A549 treated with Mapracorat at 1 μM for 4 hours (cell line): ENCODE measurements at places on chromosomes 13 and 19. TPM values are rescaled to one million over a fixed set of nuclear protein-coding genes. Genes with fewer than 3 reads are reported as not detected.

UPK1A gene
- 0.72 to 1.1 TPM (median 0.94 TPM) in 5 replicates for total RNA-seq

NDUFA7 gene
- total RNA-seq = 69.6 to 92.7 TPM (median 86.1 TPM) in 5 replicates

CPB2 gene
- 0.11 TPM in 1 of 5 replicates, not detected in the others for total RNA-seq

EDDM13 gene
- not detected in 5 replicates for total RNA-seq

POLR1G gene
- total RNA-seq = 43.6 to 52.2 TPM (median 46.4 TPM) in 5 replicates

FGF14 gene
- total RNA-seq = not detected in 5 replicates

CKAP2 gene
- 26.6 to 33.4 TPM (median 30.6 TPM) in 5 replicates for total RNA-seq

F10 gene
- 0.15 TPM in 1 of 5 replicates, not detected in the others for total RNA-seq

SYNGR4 gene
- total RNA-seq = 2.1 to 4.6 TPM (median 2.9 TPM) in 5 replicates

METTL21C gene
- not detected in 5 replicates for total RNA-seq

CEACAM7 gene
- total RNA-seq = 0.07 to 0.15 TPM (median 0.12 TPM) in 4 of 5 replicates, not detected in the other

FBXO46 gene
- 7.2 to 10.0 TPM (median 9.3 TPM) in 5 replicates for total RNA-seq

REEP6 gene
- total RNA-seq = 4.4 to 5.8 TPM (median 4.9 TPM) in 5 replicates

TUBB4A gene
- total RNA-seq = 6.0 to 7.6 TPM (median 6.5 TPM) in 5 replicates

PDE4C gene
- total RNA-seq = 0.24 to 0.49 TPM (median 0.28 TPM) in 4 of 5 replicates, not detected in the other

DCT gene
- total RNA-seq = not detected in 5 replicates

VSTM2B gene
- not detected in 5 replicates for total RNA-seq

TJP3 gene
- 0.54 to 1.1 TPM (median 0.65 TPM) in 5 replicates for total RNA-seq

OLFM4 gene
- total RNA-seq = 0.06 TPM in 1 of 5 replicates, not detected in the others

NCR1 gene
- not detected in 5 replicates for total RNA-seq

SLC6A16 gene
- 0.64 to 1.7 TPM (median 1.4 TPM) in 5 replicates for total RNA-seq

PSG5 gene
- 0.31 to 0.63 TPM (median 0.43 TPM) in 5 replicates for total RNA-seq

ERICH4 gene
- 0.15 TPM in 1 of 5 replicates, not detected in the others for total RNA-seq

TNFRSF19 gene
- 2.6 to 4.2 TPM (median 3.5 TPM) in 5 replicates for total RNA-seq

GSK3A gene
- 106 to 149 TPM (median 146 TPM) in 5 replicates for total RNA-seq

ALG11 gene
- total RNA-seq = 6.4 to 8.5 TPM (median 7.8 TPM) in 5 replicates

KRTDAP gene
- total RNA-seq = not detected in 5 replicates

GPC6 gene
- 3.4 to 6.4 TPM (median 5.4 TPM) in 5 replicates for total RNA-seq

FCGBP gene
- total RNA-seq = 0.29 to 1.3 TPM (median 0.80 TPM) in 5 replicates

ESD gene
- total RNA-seq = 81.3 to 98.6 TPM (median 89.6 TPM) in 5 replicates

FCAR gene
- not detected in 5 replicates for total RNA-seq

CAPN12 gene
- 3.8 to 7.2 TPM (median 6.3 TPM) in 5 replicates for total RNA-seq

LILRB2 gene
- total RNA-seq = 0.05 to 0.26 TPM (median 0.11 TPM) in 5 replicates

TRIM28 gene
- total RNA-seq = 628 to 732 TPM (median 680 TPM) in 5 replicates
